ENCODE measurements at places on chromosomes 4 and X.

- DNase-seq: no peak
Observed at GRCh38 chr4:173535957-173536356, 5.9 kb upstream of the HAND2 start.

GRCh38 chrX:118218940-118219339 is 102.3 kb upstream of the KLHL13 start:
- DNase-seq: no peak

GRCh38 chrX:6768881-6769280 is 234.0 kb upstream of the VCX3A start:
- DNase-seq: no peak

DNA sequence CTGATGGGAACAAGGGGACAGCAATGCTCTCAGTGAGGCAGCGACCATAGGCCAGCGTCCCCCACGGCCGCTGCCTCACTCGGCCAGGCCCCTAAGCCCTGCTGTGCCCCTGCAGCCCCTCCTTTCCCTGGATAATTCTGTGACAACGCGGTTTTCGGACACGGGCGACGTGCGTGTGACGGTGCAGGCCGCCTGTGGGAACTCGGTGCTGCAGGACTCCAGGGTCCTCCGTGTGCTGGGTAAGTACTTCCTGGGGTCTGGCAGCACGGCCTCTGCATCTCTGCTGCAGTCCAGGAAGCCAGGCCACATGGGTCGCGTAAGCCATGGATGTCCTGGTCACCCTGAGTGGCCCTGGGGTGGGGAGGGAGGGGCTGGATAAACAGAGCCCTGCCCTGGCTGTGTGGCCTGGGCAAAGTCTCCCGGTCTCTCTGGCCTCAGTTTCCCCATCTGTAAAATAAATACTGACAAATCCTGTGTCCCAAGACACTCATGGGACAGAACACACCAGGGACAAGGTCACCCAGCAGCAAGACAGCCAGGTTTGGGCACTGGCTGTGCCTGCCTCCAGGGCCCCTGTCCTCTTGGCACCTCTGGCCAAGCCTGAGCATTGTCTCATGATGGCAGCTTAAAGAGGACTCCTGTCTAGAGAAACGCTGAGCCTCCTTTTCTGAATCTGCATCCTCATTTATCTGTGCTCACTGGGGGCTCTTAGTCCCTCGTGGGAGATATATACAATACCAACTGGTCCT is 212.8 kb downstream of the AFAP1 start:
- no peak for DNase-seq

- DNase-seq: no peak
Observed at GRCh38 chr4:4860600-4861389, 1.3 kb downstream of the MSX1 start.

DNA sequence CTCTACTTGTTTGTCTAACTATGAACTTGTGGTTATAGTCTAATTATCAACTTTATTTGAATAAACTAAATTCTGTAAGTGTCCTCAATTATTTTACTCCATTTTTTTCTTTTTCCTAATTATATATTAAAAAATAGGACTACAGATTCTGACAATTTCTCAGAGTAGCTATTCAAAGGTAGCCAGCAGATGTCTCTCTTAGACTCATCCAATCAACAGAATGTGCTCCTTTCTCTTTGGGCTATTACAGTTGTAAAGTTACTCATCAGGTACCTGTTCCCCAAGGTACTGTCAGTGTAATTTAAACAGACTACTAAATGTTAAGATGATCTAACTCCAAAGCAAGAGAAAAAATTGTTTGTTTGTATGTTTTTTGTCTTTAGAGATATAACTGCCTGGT is 248.6 kb downstream of the PCDH18 start:
- no peak for DNase-seq

DNA sequence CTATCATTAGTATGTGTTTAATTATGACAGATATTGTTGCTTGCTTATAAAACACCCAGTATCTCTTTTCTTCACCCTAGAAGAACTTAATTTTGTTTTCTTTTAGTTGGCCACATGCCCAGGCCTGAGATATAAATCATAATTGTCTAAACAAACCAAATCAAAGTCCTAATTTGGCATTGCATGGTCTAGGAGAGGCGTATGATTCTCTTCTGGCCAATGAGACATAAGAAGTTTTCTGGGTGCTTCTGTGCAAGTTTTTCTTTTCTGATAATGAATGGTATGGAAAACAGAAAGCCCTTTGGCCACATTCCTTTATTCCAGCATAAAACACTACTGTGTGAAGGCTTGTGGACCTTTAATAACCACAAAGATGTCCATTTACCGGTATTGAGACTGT is 192.9 kb upstream of the CTSO start:
- no peak for DNase-seq

GRCh38 chr4:187903700-187904099 is 91.9 kb upstream of the ZFP42 start:
- DNase-seq: no peak

DNA sequence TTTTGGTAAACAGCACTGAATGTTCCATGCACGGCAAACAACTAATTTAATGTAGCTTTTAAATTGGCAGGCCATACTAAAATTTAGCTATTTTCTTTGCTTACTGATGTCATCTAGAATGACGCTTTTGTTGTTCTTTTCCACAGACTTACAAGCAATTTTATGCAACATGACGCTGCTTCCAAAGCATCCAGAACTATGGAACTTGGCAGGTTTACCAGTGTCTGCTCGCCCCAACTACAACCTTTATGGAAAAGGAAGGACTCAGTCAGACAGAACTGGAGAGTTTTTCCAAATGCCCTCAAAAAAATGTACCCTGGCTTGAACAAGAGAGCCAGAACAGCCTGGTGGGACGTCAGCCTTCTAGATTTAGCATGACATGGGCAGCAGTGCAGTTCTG is 58.7 kb downstream of the ANOS1 start:
- peak; percentile 11 for DNase-seq

- DNase-seq: peak; percentile 48
Observed at GRCh38 chrX:150362599-150363481, at the start of gene MAMLD1. Gene MAMLD1 (plus strand): TSS chrX:150363317. CDS start chrX:150445517, 82,200 bp downstream.

DNA sequence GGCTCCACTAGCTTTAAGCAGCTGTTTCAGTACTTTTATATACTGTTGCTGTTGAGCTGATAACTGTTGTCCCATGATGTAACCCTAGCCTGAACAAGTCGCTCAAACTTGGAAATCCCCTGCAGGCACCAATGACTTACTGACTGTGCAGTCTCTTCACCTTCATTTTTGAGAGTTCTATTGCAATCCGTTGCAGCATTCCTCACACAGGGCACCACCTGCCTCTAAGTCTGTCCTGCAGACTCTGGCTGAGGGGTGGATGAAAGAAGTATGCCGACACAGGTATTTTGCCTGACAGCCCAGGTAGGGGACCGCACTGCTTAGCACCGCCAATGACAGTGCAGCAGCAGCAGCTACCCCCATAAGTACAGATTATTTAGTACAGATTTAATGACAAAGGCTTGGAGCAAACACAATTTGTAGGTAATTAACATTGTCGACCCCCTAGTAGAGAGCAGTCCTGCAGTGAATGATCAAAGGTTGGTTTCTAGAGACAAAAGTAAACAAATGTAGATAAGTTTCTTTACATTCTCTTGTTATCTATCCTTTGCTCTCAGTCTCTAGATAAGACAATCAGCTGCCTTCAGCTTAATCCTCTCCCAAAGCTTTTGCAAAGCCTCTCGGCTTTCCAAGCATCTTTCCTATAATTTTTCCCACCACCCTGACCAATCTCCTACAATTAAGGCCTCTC is 205.0 kb downstream of the PABPC4L start:
- no peak for DNase-seq

DNA sequence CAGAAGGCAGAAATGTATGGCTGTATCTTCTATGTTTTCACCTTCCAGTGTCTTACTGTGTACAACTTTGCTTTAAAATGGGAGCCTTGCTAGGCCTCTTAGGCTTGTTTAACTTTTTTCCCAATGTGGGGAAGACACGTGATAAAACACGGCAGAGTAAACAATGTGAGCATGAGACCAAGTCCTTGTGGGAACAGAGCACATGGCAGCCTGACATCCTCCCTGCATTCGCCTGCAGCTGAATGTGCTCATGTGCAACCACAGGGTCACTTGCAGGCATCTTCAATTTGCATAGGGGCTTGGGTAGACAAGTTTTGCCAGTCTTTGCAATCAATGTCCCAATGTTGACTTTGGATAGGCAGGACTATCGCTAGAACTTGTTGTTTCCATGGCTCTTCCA is 91.8 kb downstream of the CCNG2 start:
- no peak for DNase-seq

- no peak for DNase-seq
Observed at GRCh38 chr4:823761-824460, 2.0 kb downstream of the CPLX1 start.

GRCh38 chr4:112266823-112267222 is 18.9 kb downstream of the TIFA start:
- no peak for DNase-seq

- DNase-seq: no peak
Observed at GRCh38 chrX:49675075-49675719, 20.6 kb downstream of the PAGE1 start.

- DNase-seq: no peak
Observed at GRCh38 chr4:56330691-56331090, 56.6 kb downstream of the AASDH start.

DNA sequence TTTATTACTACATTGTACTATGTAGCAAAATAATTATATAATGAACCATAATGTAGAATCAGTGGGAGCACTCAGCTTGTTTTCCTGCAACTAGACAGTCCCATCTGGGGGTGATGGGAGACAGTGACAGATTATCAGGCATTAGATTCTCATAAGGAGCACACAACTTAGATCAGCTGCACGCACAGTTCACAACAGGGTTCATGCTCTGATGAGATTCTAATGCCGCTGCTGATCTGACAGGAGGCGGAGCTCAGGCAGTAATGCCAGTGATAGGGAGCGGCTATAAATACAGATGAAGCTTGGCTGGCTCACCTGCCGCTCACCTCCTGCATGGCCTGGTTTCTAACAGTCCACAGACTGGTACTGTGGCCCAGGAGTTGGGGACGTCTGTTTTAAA is 199.2 kb downstream of the MAB21L2 start:
- no peak for DNase-seq

GRCh38 chr4:6900181-6900812 is 9.3 kb upstream of the TBC1D14 start:
- DNase-seq: no peak

DNA sequence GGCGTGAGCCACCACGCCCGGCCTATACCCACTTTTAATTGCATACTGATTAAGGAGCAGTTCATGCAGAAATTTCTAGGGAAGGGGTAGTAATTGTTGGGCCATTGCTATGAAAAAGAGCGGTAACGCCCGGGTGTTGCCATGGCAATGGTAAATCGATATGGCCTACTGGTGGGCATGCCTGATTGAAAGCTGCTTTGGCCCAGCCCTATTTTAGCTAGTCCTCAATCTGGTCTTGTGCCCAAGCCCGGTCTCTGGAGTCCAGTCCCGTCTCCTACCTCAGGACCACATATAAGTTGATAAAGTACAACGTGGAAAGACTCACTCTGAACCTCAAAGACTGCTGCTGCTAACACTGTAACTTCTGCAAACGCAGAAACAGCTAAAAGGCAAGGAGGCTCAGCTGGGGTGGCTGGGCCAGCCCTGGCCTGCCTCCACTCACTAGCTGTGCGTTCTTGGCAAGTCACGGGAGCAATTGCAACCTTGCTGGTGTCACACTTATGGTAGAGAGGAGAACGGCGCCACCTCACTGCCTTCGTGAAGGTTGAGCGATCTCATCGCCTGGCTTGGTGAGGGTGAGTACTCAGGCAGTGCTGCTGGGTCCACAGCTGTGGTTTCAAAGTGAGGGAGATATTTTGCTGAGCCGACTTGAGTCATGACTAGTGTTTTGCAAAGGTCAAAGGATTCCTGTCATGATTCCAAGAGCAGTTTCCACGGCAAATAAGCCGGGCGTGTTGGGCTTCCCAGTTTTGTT is 57.0 kb upstream of the GRPEL1 start:
- no peak for DNase-seq

DNA sequence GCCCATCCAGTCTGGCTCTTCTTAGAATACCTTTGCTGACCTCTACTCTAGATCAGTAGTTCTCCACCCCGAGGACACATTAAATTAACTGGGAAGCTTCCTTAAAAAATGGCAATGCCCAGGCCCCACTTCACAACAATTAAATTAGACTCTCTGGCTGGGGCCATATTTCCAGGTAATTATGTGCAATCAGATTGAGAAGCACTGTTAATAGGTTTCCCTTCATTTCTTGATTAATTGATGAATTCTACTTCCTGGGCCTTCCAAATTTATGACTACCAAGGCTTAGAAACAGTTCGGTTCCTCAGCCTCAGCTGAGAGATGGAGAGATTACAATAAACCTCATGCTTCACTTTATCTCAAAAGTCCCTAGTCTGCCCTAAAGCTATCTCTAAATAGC is 71.7 kb upstream of the LIMCH1 start:
- DNase-seq: no peak

- no peak for DNase-seq
Observed at GRCh38 chr4:27005501-27005900, 144.9 kb downstream of the STIM2 start.

- DNase-seq: no peak
Observed at GRCh38 chr4:122914292-122914904, 8.0 kb downstream of the NUDT6 start.

DNA sequence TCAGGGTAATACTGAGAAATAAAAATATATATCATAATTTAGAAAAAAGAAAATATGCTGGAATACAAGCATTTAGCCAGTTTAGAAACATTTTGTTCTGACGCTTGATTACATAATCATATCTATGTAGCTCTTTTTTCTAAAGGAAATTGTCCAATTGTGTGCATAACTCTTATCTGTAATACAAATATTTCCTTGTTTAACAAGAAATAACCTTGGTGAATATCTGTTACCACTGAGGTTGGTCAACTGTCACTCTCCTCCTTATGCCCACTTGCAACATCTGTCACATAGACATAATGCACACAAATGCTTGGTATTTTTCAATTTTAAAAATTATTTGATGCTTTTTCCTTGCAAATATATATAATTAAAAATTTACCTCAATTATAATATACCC is 609.7 kb downstream of the TLL1 start:
- no peak for DNase-seq

DNA sequence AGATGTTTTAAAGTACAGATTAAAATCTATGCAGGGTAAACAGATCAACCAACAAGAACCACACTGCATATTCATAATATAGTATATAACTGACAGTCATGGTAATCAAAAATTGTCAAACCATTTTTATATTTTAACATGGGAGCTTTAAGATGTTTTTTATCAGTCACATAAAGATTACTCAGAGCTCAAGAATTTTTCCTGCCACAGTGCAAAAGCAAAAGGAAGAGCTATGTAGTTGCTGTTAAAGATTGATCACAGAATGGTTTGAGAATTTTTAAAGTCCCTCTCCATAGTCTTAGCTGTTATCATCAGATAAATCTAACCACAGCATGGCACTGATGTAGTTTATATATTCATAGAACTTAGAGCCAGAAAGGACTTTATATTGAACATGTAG is 8.5 kb downstream of the RAB9B start:
- DNase-seq: no peak

- no peak for DNase-seq
Observed at GRCh38 chrX:43562372-43562771, 93.7 kb upstream of the MAOA start.
